ENCODE measurements at places on chromosomes 1 and 21.
A peak's percentile ranks its signal among the peaks of the same experiment; 100 is the strongest.

GRCh38 chr1:187891993-187892682, 1063.4 kb downstream of the PLA2G4A start:
- no peak for DNase-seq

GRCh38 chr1:247540581-247540980, 4.3 kb upstream of the OR2C3 start:
- no peak for DNase-seq

DNA sequence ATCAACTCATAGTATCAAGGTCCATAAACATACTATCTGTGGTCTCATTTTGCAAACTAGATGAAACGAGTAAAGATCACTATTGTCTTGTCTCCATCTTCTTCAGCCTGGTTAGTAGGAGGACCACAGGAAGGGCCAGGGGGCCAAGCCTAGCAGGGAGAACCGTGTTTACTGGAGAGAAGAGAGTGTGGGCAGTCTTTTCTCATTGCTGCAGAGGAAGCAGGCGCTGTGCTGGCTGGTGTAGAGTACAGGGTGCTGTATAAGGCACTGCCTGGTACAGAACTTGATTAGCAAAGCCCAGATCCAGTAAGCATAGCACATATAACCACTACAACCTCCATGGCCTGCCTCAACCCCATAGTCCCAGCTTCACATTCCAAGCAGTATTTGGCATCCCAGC, 10.0 kb upstream of the B4GALT3 start:
- no peak for DNase-seq

- peak; percentile 82 for DNase-seq
Observed at GRCh38 chr1:28208818-28209441, 23.9 kb downstream of the DNAJC8 start.

DNA sequence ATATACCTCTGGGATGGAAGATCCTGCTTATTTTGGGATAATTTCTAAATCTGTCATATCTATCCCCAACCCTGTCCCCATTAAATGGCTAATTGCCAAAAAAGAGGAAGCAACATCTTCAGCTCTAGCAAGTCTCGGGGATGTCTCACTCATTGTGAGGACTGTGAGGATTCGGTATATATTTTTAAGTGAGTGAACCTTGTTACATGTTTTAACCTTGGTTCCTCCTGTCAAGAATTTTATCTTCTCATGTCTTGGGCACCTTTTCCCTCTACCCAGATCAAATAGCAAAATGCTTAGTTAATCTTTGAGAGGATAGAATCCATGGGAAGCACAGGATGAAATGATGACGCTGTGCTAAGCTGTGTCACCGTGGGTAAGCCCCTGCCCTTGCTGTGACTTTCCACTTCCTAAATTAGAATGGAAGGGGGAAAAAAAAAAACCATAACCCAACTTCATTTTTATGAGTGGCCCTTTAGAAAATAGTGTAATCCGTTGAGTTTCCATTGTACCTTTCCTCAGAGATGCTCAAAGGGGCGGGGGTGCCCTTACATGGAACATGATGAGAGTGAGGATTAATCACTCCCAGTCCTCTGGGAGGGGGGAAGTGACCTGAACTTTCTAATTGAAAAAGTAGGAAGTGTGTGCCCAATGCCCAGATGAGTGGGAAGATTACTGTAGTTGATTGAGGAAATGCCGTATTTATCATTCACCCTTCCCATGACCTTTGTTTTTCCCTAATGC, 7.6 kb downstream of the ATP1A1 start:
- DNase-seq, result no peak
